Activated CD8-positive, alpha-beta T cell treated with anti-CD3 and anti-CD28 coated beads, Interleukin-2, amount 10 ng/mL, durations not matched to agents 7 days and 5 days (primary cell): ENCODE measurements at places on chromosomes 1 and 21. TPM values are rescaled to one million over a fixed set of nuclear protein-coding genes. Genes with fewer than 3 reads are reported as not detected.

Gene SPRR3
- total RNA-seq = not detected

Gene DIPK1A
- 13.1 TPM for total RNA-seq

Gene PRDM16
- 0.21 TPM for total RNA-seq

Gene BLACAT1
- total RNA-seq = 0.16 TPM

Gene SLAMF8
- total RNA-seq = 0.73 TPM

Gene ARHGAP30
- 277 TPM for total RNA-seq

Gene FCRL4
- total RNA-seq = not detected

Gene PPM1J
- total RNA-seq = not detected

Gene PLPPR5
- total RNA-seq = not detected

Gene SYCP1
- total RNA-seq = not detected

Gene MT1HL1
- total RNA-seq = not detected

Gene EDARADD
- 0.45 TPM for total RNA-seq

DNA sequence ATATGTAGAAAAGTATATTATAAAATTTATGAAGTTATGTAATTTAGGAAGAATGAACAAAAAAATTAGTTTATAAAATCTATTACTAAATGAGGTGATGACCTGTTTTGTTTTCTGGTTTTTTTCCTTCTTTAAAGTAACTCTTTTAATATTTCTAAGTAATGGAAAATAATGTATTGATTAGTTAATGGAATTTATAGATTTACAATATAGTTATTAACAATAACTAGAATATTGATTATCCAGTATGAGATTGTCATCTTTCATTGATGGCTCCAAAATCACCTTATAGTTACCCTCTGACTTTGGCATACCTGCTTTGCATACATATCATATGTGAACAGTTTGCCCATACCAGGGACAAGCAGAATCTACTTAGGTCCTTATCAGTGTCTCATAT is 23.4 kb downstream of the CAMSAP2 start:
- no peak for DNase-seq

GRCh38 chr1:92662048-92662447 is 122.9 kb downstream of the EVI5 start:
- no peak for DNase-seq

GRCh38 chr1:39608921-39609320 is 30.5 kb downstream of the HEYL start:
- DNase-seq = no peak

GRCh38 chr1:85460555-85461088 is 4.3 kb downstream of the DDAH1 start:
- no peak for DNase-seq

DNA sequence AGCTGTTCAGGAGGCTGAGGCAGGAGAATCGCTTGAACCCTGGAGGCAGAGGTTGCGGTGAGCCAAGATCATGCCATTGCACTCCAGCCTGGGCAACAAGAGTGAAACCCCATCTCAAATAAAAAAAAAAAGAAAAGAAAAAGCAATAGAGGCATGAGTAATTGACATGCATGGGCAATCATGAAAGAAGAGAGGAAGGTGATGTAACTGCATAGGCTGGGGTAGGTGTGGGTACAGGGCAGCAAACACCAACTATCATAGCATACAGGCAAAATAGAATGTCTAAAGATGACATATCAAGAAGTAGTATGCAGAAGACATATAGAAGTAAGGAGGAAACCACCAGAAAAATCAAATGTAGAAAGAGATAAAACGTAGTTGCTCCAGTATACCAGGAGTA is 19.0 kb upstream of the MGST3 start:
- no peak for DNase-seq

DNA sequence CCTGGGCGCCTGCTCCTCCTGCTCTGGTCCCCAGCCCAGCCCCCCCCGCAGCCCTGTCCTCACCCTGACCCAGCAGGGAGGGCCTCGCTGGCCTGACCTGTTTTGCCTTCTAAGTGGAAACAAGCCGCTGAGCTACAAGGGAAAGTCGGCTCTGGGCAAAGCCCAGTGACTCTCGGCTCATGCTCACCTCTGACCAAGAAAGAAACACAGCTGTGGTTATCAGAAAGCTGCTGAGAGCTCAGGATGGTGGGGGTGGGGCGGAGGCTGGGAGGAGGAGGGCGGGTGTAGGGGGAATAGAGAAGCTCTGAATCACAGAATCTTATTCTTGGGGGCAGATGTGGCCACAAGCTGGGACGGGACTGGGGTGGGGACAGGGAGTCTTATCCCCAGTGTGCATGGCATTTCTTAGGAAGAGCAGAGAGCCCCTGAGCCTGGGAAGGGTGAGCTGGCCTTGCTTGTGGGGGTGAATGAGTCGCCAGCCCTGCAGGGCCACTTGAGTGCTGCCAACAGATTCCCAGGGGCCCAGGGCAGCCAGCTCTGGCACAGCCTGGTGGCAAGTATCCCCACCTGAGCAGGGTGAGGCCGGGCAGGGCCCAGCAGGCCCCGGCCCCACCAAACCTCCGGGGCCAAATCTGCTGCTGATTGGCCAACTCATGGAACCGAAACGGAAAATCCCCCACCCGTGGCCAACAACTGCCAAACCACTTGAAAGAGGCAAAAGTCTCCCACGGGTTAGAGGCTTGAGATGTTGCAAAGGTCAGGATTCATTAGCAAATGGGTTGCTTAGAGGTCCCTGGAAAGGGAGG is 120.6 kb downstream of the SPSB1 start:
- DNase-seq = peak; percentile 60

DNA sequence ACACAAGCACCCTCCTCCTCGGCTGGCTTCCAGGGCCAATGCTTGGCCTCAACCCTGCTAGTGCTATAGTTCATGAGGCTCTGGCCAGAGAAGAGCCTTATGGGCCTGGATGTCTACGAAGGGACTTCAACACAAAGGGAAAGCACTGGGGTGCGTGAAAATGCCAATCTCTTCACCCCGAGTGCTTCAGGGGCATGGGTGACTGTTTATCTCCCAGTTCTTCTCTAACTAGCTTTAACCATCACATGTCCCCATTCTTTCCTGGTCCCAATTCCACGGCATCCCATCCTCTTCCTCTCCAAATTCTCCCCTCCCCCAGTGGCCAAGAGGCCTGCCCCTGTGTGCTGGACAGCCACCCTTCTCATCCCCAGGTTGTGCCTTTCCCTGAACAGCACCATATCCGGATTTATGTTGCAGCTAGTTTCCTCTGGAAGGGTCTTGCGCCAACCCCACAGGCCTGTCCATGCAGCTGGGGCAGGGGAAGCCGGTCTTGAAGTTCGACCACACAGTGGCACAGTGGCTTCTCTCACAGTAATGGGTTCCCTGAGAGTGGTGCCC is 16.7 kb downstream of the ABCA4 start:
- DNase-seq = no peak

DNA sequence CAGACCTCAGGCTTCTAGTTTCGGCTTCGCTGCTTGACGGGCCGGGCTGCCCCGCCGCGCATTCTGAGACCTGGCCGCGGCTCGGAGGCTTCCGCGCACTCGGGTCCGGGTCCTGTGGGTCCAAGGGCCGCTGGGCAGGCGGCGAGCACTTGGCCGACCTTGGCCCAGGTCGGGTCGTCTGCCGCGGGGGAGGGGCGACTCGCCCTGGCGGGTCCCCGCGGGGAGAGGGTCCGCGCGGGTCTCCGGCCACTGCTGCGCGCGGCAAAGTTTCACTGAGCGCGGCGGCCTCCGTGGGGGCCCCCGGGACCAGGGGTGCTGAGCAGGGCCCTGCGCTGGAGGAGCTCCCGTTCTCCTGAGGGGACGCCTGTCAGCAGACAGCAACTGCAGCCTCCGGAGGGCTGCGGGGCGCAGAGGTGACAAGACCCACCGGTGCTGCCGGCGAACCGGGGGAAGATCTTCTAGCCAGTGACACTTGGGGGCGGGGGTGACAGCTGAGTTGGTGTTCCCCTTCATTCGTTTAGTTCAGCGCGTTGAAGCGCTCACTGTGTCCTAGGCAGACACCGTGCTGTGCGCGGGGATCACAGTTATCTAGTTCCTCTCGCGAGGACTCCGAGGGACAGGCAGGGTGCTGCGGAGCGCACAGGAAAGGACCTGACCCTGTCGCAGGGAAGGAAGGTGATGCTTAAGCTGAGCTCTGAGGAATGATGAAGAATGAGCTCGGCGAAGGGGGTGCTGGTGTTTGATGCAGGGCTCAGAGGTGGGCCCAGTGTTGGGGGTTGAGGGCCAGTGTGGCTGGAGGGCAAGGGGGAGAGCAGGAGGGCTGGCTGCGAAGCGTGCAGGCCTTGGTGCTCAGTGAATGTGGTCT is 725 bp downstream of the MTFR1L start:
- DNase-seq = peak; percentile 86

- no peak for DNase-seq
These were observed 44.4 kb downstream of the STPG1 start for GRCh38 chr1:24369199-24369598.

- DNase-seq = no peak
These were observed 20.7 kb upstream of the IKBKE start for GRCh38 chr1:206449565-206449964.

DNA sequence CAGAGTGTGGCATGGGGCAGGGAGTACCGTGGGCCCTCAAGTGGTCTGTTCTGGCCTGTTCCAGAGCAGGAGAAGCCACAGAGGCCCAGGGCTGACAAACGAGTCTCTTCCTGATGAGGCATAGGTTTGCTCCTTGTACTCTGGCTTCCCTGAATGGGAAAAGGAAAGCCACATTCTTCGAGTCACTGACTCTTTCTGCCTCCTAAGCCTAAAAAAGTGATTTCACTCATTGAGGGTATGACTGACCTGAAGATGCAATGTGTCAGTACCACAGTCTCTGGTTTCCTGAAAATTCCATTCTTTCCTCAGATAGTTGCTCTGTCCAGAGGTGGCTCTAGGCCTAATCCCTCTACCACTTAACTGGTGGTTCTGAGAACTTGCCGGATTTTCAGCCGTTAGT is 92.3 kb downstream of the KCNN3 start:
- DNase-seq = no peak

GRCh38 chr1:208520438-208521099 is 276.4 kb upstream of the PLXNA2 start:
- DNase-seq = no peak

GRCh38 chr1:38153066-38153777 is 106.6 kb upstream of the POU3F1 start:
- DNase-seq = no peak

GRCh38 chr1:236795757-236796667 is 920 bp downstream of the MTR start:
- no peak for DNase-seq

DNA sequence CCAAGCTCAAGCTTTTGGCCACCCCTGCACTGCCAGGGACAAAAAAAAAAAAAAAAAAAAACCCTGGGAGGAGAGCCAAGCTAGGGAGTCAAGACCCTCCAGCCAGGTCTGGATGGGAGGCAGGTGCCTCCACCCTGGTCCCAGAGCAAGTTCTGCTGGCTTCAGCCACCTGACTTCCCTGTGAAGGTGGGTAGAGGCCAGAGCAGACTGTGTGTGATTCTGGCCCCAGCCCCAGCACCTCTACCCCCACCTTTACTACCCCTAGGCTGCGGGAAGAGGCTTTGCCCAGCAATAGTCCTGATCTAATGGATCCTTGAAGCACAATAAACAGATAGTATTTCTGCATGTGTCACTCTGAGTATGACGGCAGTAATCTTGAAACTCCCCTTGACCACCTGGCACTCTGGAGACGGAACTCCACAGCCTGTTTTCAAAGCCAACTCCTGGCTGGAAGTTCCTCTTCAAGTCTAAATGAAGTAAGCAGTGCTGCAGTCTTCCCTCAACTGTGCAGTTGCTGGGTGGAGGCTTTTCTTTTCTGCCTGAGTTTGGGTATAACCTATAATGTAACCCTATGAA is 9.8 kb downstream of the PDZK1IP1 start:
- no peak for DNase-seq

GRCh38 chr1:221527302-221527701 is 214.6 kb downstream of the DUSP10 start:
- no peak for DNase-seq

GRCh38 chr1:205837382-205837970 is 12.5 kb downstream of the PM20D1 start:
- no peak for DNase-seq

- no peak for DNase-seq
These were observed 1.4 kb upstream of the USP1 start for GRCh38 chr1:62435231-62436038.

DNA sequence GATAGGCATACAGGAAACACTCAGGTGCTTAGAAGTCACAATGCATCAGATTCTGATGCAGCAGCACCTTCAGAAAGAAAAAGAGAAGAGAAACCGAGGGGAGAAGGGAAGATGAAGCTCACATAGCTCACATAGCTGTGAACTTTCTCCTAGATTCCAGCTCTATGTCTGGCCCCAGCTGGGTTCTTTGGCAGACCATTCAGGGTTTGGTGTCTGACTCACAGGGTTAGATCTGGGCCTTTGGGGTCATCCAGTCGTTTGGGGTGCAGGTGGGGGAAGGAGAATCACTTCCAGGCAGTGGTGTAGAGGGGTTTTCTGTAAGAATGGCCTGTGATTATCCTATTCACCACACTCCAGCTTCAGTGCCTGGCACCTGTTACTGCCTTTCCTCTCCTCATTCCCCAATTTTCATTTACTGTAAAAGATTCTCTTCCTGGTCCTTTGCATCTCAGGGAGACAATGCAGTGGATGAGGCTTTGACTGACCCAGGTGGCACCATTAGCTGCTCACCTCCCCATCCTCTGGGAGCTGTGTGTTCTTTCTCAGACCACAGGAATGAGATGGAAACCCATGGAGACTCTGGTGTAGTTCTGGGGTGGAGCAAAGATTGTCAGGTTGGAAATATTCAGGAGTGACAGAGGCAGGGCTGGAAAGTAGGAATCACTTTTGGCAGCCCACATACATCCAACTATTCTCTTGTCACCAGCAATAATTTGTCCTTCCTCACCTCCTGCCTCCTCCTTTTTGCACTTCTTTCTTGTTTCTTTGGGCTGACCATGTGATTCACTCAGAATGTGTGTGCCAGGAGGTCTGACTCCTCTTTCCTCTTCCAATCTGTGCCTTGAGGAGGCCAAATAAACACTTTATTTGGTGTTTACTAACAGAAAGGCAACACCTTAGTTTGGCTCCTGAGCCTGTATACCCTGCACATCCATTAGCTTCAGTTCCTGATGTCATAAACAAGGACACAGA is 103.3 kb downstream of the PAPPA2 start:
- no peak for DNase-seq

DNA sequence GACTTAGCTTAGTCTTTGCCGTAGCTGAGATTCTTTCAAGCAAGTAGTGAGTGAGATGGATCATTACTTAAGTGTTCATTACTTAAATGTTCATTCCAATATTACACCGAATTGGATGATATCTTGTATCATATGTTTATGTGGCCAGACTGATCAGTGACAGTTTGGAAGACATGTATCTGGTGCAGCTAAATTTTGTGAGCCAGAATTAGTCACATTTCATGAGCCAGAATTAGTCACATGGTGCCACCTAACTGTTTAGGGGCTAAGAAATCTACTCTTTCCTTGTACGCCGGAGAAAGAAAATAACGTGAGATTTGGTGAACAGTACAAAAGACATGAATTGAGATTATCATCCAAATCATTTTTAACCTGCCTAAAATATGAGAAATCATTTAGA is 355.6 kb downstream of the USP25 start:
- no peak for DNase-seq

DNA sequence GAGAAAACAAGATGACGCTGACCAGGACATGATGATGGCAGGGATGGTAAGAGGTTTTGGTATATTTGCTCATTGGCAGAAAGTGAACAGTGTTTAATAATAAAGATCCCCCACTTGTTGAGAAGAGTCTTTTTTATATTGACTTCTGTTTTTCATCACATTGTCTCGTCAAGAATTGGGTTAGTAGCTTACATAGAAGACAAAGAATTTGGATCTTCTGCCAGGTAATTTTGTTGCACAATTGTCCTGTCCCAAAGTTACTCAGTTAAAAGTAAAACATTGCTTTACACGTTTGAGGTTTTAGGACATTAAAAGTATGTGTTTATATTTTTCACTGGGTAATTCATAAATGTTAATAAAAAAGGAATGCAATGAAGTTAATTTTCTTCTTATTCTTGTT is 48.3 kb upstream of the LAMC2 start:
- no peak for DNase-seq

- DNase-seq = no peak
These were observed 450.6 kb upstream of the DAB1 start for GRCh38 chr1:57874418-57874877.
